ENCODE measurements at places on chromosomes 7 and 10. TPM values are rescaled to one million over a fixed set of nuclear protein-coding genes. Genes with fewer than 3 reads are reported as not detected.

MRLN gene
- total RNA-seq: not detected

GRCh38 chr10:34769899-34770298 lies 45.2 kb downstream of the PARD3 start:
- no peak for DNase-seq

DNA sequence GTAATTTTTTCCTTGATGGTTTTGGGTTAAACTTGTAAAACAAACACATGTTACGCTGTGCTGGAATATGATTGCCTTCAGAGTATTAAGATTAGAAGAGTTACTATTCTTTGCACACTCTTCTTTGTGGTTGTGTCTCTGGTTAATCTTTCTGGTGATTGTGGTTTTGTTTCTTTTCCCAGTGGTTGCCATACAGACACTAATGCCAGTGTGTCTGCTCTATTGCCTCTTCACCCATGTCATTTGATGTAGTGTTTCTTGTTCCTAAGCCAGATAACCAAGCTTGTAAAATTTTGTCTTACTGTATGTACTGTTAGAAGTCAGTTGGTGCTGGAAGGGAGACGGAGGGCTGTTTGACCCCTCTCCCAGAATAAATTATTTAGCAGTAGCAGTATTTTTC lies 124.8 kb downstream of the PHTF2 start:
- DNase-seq: no peak

GRCh38 chr10:85575441-85575840 lies 791.2 kb downstream of the GRID1 start:
- no peak for DNase-seq

POLR2J2 gene
- total RNA-seq: 61.1 TPM

CRHR2 gene
- total RNA-seq: not detected

- DNase-seq: no peak
Measured at GRCh38 chr10:18723801-18724200, 64.6 kb downstream of the ARL5B start.

DNA sequence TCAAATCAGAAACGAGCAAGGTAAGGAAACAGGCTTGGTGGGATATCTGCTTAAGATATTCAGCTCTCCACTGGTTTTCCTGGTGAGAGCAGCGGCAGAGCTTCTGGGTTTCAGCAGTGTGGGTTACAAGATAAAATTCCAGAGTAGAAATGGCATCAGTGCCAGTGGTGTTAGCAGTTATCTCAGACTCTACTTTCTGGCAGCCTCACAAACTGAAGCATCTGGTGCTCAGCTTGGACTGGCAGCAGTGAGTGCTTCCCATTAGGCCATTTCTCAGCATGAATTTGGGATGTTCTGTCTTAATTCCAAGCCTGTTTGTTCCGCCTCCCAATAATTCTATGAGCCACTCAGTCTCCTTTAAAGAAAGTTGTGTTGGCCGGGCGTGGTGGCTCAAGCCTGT lies 6.9 kb upstream of the GSTO2 start:
- no peak for DNase-seq

TMEM139 gene
- not detected for total RNA-seq

Measured in B cell (primary cell).